ENCODE measurements at places on chromosomes 6 and 20.

DNA sequence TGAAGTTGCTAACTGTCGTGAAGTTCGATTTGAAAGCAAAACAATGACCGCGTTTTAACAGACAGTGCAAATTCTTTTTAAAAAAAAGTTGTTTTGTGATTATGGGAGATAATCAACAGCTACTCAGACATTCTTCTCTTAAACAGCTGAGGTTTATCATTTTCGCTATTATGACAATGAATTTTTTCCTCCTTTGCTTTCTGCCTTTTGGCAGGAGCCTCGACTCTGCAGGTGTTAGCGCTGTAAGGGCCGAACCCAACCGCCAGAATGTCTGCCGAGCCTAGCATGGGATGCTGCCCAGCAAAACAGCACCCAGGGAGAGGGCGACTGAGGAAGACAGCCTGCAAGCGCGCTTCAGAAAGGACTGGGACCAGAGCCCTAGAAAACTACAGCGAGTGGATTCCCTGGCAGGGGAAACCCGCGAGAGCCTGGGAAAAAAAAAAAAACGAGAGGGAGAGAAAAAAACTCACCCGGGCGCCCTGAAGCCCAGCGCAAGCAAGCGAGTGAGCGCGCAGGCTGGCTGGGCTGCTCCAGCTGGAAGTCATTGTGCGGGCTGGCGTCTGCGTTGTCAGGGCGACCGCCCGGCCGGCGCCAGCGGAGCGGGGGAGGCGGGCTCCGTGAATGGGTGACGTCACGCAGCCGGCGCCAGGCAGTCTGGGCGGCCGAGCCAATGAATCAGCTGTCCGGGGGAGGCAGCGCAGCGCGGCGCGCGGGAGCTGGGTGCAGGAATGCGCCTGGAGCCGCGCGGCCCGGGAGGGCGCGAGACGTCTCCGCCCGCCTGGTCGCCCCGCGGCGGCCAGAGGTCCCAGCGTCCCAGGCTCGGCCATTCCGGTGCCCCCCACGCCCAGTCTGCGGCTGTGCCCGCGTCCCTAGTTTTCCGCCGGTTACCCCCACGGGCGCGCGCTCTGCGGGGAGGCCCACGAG is 32.7 kb upstream of the ID4 start:
- peak; percentile 93 for DNase-seq

DNA sequence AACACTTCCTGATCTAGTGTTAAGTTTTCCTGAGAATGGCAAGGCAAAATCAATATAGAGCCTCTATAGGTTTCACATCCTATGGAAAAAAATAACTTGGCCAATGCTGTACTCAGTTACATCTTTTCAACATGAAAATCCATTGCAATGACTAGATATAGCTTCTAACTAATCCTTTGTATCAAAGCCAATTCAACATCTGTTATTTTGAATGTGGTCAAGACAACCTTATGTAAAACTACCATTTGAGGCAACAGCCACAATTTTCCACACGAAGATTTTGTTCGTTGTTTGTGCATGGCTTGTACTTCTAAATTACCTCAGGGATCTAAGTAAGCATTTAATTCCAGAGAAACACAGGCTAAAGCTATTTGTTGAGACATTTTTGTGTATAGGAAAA is 637.8 kb upstream of the EYS start:
- DNase-seq, result no peak

- no peak for DNase-seq
Measured at GRCh38 chr20:33532753-33533459, 43.0 kb downstream of the CBFA2T2 start.

DNA sequence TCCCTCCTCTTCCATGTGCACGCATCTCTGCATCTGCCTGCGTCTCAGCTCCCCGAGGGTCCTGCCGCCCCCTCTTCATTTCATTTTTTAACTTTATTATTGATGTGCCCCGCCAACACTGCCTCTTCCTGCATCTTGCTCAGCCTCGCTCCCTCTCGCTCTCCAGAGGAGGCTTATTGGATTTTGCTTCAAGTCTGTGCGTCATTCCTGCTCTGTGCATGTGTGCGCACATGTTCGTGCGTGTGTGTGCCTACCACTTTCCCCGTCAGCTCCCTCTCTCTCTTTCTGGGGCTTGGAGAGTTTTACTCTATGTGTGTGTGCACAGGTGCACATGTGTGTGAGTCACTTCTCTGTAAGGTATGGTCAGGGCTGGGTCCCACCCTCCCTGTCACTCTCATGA is 71.8 kb upstream of the NNAT start:
- no peak for DNase-seq

GRCh38 chr6:127058027-127058426 is 60.4 kb upstream of the RSPO3 start:
- DNase-seq, result no peak

GRCh38 chr6:4950076-4950475 is 53.8 kb downstream of the RPP40 start:
- DNase-seq, result no peak

- no peak for DNase-seq
Measured at GRCh38 chr6:31607317-31607716, 7.7 kb upstream of the AIF1 start.

- no peak for DNase-seq
Measured at GRCh38 chr6:113347436-113347835, 509.7 kb upstream of the MARCKS start.

DNA sequence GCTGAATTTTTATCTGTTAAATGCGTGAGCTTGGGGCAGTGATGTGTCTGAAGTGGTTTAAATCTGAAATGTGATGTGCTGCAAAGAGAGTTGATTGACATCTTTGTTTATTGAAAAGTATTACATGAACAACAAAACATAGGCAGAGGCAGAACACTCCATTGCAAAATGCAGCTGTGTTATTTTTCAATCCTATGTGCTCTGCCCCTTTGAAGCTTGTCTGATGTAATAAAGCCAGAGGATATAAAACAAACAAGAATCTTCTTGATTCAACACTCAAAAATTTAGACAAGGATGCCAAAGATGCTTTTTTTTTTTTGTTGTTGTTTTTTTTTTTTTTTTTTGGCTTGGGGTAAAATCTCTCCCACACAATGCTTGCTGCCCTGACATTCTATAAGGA is 482.4 kb upstream of the MMS22L start:
- DNase-seq, result no peak

DNA sequence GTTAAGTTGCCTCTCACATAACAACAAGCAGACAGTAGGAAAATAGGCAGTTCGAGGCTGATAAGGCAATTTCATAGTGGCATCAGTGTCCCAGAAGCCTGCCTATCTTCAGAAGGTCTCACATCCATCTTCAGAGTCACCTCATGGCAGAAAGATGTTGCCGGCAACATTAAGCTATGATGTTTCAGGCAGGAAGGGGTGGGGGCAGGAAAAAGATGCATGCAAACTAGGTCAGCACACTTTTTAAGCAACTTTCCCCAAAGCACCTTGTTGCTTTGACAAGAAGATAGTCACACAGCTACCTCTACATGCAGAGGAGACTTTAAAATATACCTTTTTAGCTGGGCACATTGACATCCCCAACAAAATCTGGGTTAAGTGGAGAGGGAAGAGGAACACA is 43.2 kb upstream of the SMIM8 start:
- no peak for DNase-seq

DNA sequence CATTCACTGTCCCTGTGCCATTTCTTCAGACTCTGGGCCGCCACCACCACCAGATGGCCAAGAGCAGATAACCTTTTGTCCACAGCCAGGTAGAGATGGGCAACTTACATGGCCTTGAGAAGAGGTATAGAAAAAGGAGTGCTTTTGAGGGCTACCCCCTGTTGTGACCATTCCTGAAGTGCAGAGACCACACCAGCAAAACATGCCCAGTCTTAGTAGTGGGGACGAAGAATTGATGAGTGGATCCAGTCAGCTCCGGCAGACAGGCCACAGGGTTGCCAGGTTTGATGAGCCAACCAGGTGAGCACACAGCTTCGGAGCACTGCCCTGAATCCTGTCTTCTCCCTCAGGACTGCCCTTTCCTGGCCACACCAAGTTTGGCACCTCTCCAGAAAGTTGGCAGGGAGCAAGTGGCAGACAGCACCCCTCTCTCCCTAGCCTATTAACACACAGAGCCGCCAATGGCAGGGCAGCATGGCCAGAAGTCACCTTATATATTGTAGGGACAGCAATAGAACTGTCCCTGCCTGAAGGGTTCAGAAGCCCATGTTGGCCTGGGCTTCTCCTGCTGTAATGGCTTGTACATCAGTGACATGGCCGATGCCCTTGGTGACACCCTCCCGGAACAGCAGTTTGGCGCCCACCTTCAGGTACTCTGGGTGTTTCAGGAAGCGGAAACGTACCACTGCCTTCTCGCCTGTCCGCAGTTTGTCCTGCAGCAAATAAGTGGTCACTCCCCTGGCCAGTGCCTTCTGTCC is 7.8 kb downstream of the GTPBP2 start:
- no peak for DNase-seq

GRCh38 chr6:163263196-163263595 is 151.3 kb upstream of the QKI start:
- DNase-seq, result no peak

DNA sequence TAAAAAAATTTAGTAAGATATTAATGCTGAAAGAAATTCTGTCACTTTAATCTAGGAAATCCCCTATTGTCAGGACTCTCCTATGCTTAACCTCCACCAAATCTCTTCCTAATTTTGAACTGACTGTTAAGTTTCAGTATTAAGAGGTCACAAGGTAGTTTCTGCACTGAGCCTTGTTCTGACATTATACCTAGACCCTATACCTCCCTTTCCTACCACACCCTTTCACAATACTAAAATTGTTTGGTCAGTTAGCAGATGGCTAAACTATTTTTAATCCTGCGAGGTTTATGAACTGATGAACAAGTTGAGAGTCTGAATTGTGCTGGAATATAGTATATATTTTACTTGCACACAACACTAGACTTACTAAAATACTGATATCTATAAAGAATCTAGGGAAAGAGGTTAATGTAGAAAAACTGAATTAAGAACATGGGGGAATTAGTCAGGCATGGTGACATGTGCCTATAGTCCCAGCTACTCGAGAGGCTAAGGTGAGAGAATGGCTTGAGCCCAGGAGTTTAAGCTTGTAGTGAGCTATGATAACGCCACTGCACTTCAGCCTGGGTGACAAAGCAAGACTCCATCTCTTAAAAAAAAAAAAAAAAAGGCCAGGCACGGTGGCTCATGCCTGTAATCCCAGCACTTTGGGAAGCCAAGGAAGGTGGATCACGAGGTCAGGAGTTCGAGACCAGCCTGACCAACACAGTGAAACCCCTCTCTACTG is 51.5 kb downstream of the HBS1L start:
- no peak for DNase-seq

DNA sequence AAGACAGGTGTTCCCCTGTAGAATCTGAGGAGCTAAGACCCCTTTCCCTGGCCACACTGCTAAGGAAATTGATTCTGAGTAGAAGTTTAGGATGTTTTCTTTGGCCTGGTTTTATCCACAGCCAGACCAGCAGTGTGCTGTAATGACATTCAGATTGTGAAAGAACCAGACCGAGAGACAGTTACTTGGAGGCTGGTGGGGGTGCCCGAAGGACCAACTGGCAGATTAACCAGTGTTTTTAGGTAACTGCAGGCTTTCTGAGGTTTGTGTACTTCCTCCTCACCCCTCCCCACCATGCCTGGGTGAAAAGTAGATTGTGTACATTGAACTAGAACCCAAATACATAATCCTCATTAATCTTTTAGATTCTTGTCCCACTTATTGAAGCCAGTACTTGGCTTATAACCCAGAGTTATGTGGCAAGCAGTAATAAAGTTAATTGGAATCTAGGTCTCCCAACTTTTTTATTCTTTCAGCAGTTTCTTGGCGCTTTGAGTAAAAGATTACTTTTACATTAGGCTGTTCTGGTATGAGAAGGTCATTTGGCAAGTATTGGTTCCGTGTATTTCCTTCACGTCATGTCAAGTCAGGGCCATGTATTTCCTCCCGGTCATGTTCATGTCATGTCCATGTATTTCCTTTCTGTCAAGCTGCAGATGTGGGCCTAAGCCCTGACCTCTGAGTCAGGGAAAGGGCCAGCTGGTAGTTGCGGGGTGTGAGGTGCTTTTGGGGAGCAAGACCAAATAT is 93.7 kb downstream of the TCP11 start:
- DNase-seq, result no peak

Data from vagina (tissue), 2 donors.